Thoracic aorta (tissue), 2 donors: ENCODE measurements at places on chromosomes 1 and 21.

GRCh38 chr1:27070390-27071048 lies 57.9 kb upstream of the TENT5B start:
- DNase-seq = no peak

- no peak for DNase-seq
These were observed 72.3 kb upstream of the PPP2R5A start for GRCh38 chr1:212212906-212213305.

DNA sequence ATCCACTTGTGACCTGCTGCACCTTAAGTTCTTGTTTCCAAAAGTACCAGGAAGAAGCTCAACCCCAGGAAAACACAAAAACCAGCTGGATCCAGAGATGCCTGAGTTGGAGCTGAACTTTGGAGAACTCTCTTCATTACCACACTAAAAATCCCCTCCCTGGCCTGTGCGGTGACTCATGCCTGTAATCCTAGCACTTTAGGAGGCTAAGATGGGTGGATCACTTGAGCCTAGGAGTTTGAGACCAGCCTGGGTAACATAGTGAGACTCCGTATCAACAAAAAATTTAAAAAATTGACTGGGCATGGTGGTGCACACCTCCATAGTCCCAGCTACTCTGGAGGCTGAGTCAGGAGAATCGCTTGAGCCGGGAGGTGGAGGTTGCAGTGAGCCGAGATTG lies 6.2 kb downstream of the MAP1LC3C start:
- DNase-seq = no peak

GRCh38 chr1:202187041-202187671 lies 6.4 kb upstream of the LGR6 start:
- DNase-seq = no peak

- no peak for DNase-seq
These were observed 134.6 kb downstream of the TNFSF18 start for GRCh38 chr1:172916116-172916515.

GRCh38 chr1:150876119-150876454 lies 312 bp downstream of the ARNT start:
- no peak for DNase-seq

GRCh38 chr1:178345807-178346206 lies 151.0 kb downstream of the CLEC20A start:
- DNase-seq = no peak

- no peak for DNase-seq
These were observed 12.2 kb downstream of the CITED4 start for GRCh38 chr1:40849801-40850592.

DNA sequence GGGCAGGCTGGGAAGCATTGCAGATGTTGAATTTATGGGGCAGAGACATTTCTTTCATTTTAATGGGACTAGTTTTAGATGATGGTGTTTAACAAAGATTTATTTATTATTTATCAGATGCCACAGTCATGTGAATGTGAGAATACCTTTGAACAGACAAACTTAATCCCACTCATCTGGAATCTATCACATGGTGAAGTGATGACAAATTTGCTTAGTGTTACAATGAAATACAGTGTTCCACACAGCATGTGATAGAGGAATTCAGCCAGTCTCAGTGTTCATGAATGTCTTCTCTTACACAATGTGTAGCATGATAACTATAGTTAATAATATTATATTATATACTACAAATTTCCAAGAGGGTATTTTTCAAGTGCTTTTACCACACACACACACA lies 1361.7 kb upstream of the B3GALT2 start:
- no peak for DNase-seq

DNA sequence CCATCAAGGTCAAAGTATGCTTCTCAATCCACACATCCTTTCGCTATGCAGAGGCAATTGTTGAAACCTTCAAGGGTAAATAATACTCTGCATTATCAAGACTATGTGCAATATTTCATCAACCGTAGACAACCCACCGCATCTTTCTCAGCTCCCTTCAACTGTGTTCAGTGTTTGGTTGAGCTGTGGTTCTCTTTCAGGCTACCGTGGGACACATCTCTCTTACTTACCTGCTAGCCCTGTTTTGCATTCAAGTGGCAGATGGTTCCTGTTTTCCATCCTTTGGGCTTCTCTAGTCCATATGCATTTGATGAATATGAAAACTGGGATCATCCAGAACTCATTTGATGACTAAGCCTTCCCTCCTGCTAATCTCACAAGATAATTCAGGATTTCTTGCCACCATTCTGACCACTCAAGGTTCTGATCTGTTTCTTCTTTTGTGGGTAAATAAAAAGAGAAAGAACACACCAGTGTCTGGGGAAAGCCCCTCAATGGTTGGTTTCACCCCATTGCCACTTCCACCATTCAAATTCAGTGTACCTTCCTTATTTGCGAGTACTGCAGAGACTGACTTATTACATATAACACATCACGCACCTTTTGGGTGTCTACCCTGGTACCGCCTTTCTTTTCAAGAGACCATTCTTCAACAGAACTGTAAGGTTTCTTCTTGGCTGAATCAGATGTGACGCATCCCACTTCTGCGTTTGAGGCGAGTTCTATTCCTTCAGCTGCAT lies 61.7 kb downstream of the BACE2 start:
- DNase-seq = no peak

DNA sequence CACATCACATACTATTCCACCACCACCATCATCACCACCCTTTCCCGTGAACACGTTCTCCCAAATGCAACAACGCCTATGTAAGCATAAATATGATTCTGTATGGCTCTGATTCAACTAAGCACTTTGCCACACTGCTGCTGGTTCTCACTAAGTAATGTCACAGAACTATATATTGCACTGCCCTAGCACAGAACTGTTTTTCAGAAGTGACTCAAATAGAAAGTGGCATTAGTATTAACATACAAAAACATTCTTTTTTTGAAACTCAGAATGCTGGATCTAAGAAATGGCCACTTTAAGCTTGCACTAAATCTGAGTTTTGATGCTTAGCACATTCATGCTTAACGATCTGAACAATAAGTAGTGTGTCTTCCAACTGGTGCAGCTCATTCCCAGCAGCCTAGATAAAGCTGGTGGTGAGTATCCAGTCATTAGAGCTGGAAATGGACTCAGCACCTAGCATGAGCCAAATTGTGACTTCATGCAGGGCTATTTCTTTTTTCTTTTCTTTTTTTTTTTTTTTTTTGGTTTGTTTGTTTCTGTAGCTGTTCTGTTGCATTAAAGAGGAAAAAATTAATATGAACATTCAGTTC lies 46.2 kb upstream of the ZC3H11B start:
- DNase-seq = no peak
